ENCODE measurements at places on chromosomes 12 and 14.
A peak's percentile ranks its signal among the peaks of the same experiment; 100 is the strongest.

DNA sequence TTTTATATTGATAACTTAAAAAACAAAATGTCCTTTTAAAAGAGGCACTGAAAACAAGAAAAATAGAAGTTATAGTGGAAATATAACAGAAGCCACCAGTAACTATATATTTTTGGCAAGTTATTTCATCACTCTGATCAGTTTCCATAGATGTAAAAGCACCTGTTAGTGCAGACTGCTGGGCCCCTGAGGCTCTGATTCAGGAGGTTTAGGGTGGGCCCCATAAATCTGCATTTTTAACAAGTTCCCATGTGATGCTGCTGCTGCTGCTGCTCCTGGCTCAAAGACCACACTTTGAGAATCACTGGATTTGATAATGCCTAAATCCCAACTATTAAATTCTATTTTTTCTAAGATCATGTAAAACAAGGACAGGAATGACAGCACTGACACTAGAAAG is 251.1 kb downstream of the MED13L start:
- DNase-seq: no peak

GRCh38 chr14:92153581-92153980 is 31.8 kb downstream of the CPSF2 start:
- DNase-seq: no peak

GRCh38 chr14:83646228-83646627 is 1883.7 kb upstream of the FLRT2 start:
- DNase-seq: no peak

- no peak for DNase-seq
Observed at GRCh38 chr12:54147606-54148005, 41.2 kb downstream of the SMUG1 start.

GRCh38 chr12:129328235-129328634 is 475.0 kb downstream of the GLT1D1 start:
- DNase-seq: no peak

GRCh38 chr12:11960646-11961045 is 110.1 kb upstream of the BCL2L14 start:
- DNase-seq: no peak

DNA sequence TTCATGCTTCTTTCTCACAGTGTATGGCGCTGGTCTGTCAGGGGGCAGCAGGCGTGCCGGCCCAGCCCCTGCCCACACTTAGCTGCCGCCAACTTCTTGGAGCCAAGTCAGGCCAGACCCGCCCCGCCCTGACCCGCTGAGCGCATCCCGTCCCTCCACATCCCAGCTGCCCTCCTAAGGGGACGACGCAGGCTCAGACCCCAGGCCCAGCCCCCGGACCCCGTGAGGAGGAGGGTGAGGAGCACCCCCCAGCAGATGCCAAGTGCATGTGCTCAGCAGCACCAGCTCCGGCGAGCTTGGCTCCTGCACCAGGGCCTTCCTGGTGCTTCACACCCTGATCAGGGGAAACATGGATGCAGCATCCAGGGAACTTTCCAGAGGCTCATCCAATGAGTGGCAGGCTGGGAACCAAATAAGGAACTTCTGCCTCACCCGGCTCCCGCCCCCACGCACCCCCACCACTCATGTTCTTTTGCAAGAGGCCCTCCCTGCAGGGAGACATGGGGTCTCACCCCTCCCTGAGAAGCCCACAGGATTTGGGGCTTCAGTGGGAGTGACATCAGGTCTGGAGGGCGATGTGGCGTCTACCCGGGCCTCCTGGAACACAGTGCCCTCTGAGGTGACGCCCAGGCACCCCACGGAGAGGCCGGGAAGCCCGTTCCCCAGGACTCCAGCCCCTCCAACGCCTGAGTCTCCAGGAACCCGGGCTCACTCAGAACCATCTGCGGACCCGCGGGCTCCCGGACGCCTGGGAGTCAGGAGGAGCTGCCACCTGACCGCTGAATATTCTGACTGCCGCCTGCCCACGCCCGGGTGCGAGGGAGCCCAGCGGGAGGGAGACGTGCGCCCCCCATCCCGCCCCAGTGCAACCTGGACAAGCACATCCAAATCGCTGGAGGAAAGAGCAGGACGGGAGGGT is 70.0 kb upstream of the GALNT9 start:
- no peak for DNase-seq

- DNase-seq: no peak
Observed at GRCh38 chr14:100828031-100828769, 2.3 kb downstream of the MEG3 start.

DNA sequence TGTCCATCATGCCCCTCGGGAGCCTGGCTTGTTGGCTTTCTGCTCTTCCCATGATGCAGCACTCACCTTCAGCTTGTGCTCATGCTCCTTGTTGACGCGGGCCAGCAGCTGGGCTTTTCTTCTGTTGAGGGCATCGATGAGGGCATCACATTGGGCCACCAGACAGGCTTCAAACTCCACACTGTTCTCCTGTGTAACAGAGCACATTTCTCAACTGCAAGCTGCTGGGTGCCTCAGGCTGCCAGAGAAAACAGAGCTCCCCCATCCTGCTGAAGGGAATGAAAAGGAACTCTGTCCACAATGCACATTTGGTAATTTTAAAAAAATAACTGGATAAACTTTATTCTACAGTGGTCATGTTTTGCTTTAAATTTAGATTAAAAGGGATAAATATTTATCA is 72.1 kb downstream of the TRIM9 start:
- DNase-seq: no peak

DNA sequence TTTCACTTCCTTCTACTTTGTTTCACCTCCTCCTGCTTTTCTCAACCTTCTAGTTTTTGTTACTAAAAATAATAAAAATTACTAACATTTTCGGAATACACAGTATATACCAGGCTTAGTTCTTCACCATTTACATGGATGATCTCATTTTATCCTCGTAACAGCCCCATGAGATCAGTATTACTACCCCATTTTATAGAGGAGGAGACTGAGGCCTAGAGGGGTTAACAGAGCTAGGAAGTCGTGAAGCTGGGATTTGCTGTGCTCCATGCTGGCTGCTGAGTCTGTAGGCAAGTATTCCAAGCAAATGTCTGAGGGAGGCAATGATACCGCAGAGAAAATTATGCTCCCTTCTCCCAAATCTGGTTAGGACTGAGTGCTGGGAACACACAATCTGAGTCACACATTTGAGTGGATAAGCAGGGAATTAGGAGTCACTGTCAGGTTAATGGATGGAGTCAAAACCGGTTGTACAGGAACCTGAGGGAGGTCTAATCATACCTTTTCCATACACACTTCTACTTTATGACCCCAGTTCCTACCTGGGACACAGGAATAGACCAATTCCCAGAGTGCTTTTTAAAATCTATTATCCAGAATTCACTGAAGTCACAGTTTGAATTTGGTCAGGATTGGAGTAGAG is 51.1 kb downstream of the ZFYVE26 start:
- no peak for DNase-seq

DNA sequence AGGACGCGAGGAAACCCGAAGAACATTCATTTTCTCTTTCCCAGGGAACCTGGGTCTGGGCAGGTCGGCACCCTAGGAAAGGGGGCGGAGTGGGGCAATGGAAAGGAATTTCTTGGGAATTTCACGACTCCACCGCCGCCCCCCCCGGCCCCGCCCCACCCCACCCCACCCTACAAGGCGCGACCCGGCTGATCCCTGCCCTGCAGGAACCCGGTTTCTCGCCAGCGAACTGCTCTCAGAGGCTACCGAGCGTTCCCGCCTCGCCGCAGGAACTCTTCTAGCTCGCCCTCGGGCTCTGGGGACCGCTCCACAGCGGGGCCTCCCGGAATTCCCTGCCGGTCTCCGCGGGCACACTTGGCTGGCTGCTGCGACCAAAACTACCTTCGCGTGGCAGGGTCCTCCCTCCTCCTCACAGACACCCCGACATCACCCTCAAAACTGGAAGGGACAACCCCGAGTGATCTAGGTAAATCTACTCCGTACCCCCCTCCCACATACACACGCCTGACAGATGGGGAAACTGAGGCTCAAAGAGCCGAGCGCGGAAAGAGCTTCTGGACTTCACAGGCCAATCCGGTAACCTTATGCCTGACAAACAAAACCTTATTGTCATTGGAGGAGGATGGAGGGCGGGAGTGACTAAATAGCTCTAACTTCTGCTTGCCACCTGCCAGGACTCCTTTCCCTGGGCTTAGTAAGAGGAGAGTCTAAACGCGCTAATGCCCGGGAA is 785 bp upstream of the ACTN1 start:
- no peak for DNase-seq

DNA sequence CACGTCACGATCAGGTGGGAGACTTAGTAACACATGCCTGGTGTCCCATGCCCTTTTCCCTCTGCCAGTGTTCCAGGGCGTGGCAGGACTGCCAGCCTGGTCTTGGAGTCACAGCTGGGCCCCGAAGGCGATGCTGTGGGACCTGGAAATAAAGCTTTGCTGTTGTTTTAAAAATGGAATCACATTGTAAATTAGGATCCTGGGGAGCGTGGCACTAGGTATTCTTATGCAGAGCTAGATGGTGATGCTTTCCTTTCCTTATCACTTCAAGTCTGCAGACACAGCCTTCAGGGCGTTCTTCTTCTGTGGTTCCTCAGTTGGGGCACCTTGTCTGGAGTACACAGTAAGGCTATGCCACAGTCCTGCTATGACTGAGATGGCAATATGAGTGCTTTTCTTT is 64.6 kb downstream of the BICD1 start:
- no peak for DNase-seq

GRCh38 chr12:49092086-49092815 is 2.4 kb downstream of the DHH start:
- peak; percentile 82 for DNase-seq

Data from activated CD8-positive, alpha-beta memory T cell treated with anti-CD3 and anti-CD28 coated beads for 24 hours (primary cell).